ENCODE measurements at places on chromosomes 3 and 15.

GRCh38 chr3:160568989-160569388 is 3.6 kb upstream of the KPNA4 start:
- DNase-seq: no peak

GRCh38 chr3:5349343-5349742 is 161.8 kb downstream of the EDEM1 start:
- DNase-seq: no peak

GRCh38 chr15:34855893-34856292 is 60.5 kb upstream of the ACTC1 start:
- no peak for DNase-seq

- DNase-seq: no peak
These were observed 30.9 kb downstream of the SPSB4 start for GRCh38 chr3:141082064-141082463.

DNA sequence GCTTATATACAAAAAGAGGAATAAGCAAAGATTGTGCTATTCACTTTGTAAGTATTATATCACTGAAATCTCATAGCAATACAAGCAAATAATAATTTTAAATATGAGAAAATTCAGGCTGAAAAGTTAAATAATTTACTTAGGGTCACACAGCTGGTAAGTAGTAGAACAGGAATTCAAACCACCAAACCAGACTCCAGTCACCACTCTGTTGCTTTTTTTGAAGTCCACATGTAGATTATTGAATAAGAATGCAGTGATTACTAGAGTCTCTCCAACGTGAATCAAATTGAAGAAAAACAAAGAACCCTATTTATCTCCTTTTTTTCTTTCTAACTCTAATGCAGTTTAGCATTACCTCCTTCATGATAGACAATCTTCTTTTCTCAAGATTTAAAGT is 15.9 kb downstream of the SPICE1 start:
- no peak for DNase-seq

- DNase-seq: no peak
These were observed 43.0 kb upstream of the HEG1 start for GRCh38 chr3:125098611-125099291.

GRCh38 chr3:14303336-14304100 is 98.9 kb upstream of the SLC6A6 start:
- no peak for DNase-seq

- DNase-seq: peak; percentile 30
These were observed 2.5 kb upstream of the MST1R start for GRCh38 chr3:49906073-49906743.

- no peak for DNase-seq
These were observed 84.2 kb upstream of the SLC4A7 start for GRCh38 chr3:27568393-27568792.

DNA sequence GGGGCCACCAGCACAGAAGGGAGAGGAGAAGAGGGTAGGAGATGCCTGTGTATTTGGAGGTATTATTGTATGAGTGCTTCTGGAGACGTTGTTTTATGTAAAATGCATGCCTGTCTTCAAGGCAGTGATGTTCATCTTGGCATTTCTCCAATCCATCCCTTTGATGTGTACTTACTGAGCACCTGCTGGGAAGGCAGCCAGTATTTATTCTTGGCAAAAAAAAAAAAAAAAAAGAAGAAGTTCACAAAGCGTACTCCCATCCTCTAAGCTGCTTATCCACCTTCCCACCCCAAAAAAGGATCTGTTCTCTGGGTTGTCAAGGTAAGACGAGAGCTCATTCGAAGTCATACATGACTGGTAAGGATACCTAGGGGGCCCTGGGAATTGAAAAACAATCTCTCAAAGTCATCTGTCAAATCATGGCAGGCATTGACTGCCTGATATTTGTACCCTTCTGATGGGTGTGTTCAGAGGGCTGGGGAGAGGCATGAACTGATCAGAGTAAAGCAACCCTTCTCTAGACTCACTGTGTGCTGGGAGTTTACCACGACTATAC is 30.0 kb upstream of the SLC6A1 start:
- DNase-seq: no peak

GRCh38 chr3:127750226-127751031 is 71.9 kb downstream of the MGLL start:
- no peak for DNase-seq

DNA sequence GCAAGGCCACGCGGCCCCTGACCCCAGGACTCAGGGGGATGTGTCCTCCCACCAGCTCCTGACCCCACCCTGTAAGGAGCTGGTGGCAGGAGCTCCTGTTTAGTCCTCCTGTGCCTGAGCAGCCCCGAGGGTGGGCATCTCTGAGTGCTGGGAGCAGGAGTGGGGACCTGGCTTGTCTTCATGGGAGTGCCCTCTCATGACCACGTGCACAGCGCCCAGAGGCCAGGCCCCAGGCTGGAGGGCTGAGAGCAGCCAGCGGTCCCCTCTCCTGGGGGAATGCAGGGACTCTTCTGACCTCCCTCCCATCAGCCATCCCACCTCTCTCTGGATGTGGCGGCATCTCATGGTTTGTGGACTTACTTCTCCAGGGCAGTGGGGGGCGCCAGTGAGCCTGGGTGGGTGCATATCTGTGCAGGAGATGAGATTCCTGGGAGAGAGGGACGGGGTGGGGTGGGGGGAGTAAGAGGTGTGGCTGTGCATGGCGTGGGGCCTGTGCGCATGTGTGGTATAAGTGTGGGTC is 205.6 kb downstream of the TBC1D2B start:
- DNase-seq: no peak

DNA sequence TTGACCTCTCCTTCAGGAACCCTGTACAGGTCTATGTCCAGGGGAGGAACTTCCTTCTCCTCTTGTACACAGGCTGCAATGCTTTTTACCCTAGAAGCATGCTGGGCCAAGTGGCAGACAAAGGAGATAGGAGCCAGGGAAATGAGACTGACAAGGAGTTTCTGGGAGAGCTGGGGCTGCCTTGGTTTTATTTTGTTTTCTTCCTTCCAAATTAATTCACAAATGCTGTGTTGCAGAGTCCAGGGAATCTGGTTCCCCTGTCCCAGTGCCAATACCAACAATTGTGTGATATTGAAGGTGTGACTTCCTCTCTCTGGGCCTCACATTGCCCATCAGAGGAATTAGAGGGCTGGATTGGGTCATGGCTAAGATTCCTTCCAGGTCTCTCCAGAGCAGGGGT is 224.8 kb upstream of the PPP2R3A start:
- no peak for DNase-seq

DNA sequence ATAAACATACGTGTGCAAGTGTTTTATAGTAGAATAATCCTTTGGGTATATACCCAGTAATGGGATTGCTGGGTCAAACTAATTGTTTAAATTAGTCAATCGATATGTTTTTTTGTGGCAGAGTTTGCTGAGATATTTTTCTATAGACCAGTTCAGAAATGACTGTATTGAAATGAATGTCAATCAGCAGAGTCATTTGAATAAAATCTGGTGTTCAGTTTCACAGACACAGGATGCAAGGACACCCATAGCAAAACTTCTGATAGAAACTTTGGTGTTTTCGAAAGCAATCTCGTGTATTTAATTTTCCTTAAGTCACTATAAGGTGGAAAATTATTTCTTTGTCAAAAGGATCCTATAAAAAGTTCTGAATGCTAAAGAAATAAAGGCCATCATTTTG is 434.4 kb downstream of the RAP2B start:
- no peak for DNase-seq

GRCh38 chr15:52576692-52577091 is 7.9 kb upstream of the ARPP19 start:
- no peak for DNase-seq

DNA sequence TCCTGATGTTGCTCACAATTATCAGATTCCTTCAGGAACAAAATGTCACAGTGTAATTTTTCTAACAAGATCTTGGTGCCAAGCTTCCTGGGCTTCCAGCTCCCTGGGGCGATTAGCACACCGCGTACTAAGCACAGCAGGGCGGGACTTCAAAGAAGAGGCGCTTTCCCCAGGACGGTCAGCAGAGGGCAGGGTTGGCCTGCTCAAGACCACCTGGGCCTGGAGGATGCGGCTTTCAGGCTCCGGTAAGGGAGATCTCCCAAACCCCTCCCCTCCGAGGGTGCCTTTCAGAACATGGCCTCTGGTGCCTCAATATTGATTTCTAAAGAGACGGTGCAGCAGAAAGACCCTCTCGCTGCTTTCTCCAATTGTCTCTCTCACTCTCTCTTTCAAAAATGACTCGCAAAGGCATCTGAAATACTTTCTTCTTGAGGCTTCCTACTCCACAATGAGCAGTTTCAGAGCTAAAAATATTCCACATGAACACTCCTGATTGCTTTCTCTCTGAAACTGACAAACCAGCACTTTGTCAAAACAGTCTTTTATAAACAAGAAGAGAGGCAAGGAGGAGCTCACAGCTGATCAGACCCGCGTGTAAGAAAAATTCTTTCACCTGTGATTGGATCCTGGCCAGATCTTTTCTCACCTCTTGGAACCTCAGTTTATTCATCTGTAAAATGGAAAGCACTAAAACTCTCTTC is 154.0 kb downstream of the ADAMTS9 start:
- DNase-seq: peak; percentile 7

- peak; percentile 54 for DNase-seq
These were observed at the start of gene ZNF620 for GRCh38 chr3:40505599-40506462. TSS of gene ZNF620 (plus strand) at chr3:40506039. CDS start at chr3:40506353, 314 bp downstream.

DNA sequence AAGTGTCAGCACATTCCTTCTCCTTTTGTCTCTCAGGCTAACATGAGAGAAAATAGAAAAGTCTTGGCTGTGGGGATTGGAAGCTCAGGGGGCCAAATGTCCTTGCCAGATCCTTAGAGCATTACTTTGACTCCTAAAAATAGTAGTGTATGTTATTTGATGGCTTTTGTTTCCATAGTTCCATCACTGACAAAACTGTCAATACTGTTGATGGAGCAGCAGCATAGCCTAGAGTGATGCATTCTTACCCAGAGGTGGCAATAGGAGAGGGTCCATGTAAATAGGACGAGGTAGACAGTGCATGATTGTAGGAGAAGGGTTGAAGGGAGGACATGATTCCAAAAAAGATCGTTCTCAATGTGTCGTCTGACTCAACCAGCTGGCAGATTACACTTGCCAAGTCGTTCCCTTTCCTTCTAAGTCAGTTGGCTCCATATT is 282.7 kb upstream of the TPRG1 start:
- DNase-seq: no peak

- no peak for DNase-seq
These were observed 28.0 kb upstream of the ARNT2 start for GRCh38 chr15:80375968-80376891.

DNA sequence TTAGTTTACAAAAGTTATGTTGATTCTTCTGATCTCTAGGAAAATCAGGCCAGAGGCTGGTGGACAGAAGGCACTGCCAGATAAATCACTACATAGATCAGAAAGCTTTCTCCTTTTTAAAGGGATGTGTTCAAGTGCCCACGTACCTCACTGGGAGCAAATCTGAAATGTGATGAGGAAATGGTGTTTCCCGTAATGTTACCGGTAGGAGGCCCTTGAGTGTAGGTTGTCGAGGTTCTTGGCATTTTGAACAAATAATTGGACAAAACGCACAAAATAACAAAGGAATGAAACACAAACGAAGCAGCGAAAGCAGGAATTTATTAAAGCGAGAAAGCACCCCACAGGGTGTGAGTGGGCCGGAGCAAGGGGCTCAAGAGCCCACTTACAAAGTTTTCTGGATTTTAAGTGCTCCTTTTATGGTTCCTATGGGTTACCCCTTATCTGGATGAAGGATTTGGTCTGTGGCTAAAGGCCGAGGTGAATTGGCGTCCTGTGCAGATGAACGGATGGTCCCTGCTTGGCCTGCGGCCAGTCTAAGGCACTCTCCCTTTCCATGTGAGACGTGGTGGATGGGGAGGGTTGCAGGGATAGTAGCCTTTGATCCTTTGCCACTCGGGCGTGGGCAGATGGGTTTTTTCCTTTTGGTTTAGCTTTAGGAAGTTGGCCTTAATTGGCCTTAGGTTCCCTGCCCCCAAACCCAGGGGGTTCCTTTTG is 1.0 kb downstream of the SNX1 start:
- DNase-seq: peak; percentile 25

- DNase-seq: no peak
These were observed 57.6 kb downstream of the SIDT1 start for GRCh38 chr3:113589971-113590370.

DNA sequence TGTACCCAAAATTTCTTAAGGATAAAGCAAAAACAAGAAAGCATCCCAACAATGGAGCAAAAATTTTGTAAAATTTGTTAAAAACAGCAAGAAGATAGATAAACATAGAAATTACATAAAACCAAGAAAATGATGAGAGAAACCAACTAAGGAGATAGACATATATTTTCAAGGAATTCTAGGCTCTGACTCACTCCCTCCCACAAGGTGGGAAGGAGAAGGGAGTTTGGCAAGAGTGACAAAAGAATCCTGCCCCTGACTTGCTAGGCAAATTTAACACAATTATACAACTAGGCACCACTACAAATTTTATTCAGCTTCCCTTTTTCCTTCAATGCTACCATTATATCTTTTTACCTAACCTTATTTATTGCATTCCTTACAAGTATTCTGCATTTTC is 70.9 kb downstream of the MYO9A start:
- DNase-seq: no peak

DNA sequence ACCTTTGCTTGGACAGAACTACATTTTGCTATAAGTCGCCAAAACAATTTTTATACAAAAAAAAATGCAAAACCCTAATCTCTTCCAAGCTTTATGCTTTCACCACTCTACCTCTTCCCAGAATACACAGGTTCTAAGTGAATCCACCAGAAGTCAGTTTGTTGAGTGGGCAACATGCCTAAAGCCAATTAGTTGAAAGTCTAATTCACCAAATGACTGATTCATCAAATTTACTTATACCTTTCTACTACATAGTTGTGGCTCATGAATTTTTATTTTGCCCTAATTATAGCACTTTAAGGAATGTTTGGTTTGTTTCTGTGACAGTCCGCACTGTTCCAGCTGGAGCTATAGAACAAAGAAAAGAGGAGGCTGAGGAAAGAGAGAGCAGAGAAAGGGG is 265.9 kb upstream of the TGFBR2 start:
- DNase-seq: no peak

- DNase-seq: peak; percentile 30
These were observed 41.5 kb downstream of the ADGRG7 start for GRCh38 chr3:100650651-100651619.

DNA sequence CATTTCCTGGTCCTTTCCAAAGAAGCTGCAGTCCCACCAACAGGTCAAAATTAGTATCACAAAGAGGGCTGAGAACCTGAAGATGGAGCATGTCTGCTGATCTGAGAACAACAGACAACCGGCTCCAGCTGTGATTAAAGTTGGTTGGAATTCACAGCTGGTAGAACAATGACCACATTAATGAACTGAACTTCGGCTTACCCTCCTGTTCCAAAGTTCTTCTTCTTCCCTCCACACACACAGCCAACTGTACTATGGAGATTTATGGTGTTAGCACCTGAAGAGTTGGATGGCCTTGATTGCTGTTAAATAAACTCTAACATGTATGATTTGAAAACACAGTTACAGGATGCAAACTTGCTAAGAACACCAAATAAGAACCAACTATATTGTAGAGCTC is 27.4 kb upstream of the ROPN1 start:
- no peak for DNase-seq

- DNase-seq: no peak
These were observed 39.9 kb downstream of the IFT57 start for GRCh38 chr3:108182339-108182738.

- DNase-seq: no peak
These were observed 1.5 kb downstream of the CHSY1 start for GRCh38 chr15:101250341-101250831.

- no peak for DNase-seq
These were observed 110.1 kb downstream of the POLR2M start for GRCh38 chr15:57816599-57816998.

GRCh38 chr15:94910166-94910565 is 678.8 kb downstream of the MCTP2 start:
- DNase-seq: no peak

All from CD4-positive, alpha-beta T cell treated with Interferon alpha-2 for 1 hour (primary cell).